ENCODE measurements at places on chromosomes 2 and 18.

DNA sequence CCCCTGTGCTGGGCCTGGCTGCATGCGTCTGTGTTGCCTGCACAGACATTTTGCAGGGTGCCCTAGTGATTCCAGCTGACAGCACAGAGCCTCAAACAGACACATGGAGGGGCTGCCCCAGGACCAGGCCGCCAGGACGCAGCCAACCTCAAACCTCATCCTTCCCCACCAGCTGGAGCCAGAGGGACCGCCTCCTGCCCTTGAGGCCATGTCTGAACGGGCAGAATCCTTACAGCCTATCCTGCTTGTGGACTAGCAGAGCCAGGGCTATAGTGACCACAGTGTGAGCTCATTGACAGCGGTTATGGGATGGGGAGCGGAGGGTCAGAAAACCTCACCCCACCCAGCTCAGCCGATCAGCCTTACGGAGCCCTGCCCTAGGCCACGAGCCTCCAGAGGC lies 22.4 kb downstream of the ODC1 start:
- no peak for DNase-seq

- DNase-seq: no peak
These were observed 129.3 kb downstream of the METTL4 start for GRCh38 chr18:2442006-2442405.

GRCh38 chr18:36504928-36505327 lies 207.4 kb downstream of the FHOD3 start:
- no peak for DNase-seq

DNA sequence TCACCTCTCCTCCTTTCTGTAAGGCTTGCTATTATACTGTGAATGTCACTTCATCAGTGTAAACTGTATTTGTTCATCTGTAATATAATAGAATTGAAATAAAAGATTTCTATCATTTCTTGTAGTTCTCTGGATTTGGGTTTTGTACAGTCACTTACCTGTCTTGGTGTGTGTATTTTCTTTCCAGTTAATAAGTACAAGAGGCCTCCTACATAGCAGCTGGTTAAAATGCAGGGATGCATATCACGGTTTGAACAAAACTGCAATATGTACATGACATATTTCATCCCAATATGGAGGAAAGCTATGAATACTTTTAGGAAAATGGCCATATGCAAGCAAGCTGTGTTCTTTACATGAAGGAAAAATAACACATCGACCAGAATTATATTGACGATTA lies 5.4 kb upstream of the STAT1 start:
- no peak for DNase-seq

- DNase-seq: no peak
These were observed 35.9 kb downstream of the MAP4K4 start for GRCh38 chr2:101733257-101733993.

GRCh38 chr2:37737507-37737906 lies 66.1 kb upstream of the CDC42EP3 start:
- no peak for DNase-seq

GRCh38 chr18:5893956-5894610 lies 1.2 kb downstream of the TMEM200C start:
- DNase-seq: no peak

DNA sequence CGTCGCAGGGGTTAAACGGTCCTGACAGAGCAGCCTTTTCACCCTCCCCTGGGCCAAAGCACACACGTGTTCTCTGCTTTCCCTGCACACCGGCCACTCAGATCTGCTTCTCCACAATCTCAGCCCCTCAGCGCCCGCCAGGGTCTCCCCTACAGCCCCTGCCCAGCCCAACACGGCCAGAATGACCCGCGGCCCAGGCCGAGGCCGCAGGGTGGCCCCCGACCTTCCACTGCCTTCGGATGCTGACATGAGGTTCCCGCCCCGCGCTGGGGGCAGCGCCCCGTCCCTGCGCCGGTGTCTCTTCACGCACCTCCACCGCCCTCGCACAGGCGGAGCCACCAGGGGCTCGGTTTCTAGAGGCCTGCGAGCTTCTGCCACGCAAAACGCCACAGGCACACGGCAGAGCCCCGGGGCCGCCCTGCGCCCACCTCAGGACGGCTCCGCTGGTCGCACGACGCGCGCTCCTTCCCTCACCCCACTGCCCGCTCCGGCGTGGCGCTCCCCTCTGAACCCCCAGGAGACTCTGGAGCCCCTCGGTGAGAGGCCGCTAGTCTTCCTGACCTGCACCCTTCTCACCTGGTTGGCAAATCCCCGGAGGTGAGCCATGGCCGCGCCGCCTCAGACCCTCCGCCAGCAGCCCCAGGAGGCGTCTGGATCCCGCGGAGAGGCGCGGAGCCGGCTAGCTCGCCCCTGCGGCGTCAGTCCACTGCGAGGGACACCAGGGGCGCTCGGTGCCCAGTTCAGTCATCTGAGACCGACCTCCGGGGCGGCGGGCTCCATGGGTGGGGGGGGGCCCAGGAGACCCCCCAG lies 749 bp downstream of the STK25 start:
- peak; percentile 5 for DNase-seq

DNA sequence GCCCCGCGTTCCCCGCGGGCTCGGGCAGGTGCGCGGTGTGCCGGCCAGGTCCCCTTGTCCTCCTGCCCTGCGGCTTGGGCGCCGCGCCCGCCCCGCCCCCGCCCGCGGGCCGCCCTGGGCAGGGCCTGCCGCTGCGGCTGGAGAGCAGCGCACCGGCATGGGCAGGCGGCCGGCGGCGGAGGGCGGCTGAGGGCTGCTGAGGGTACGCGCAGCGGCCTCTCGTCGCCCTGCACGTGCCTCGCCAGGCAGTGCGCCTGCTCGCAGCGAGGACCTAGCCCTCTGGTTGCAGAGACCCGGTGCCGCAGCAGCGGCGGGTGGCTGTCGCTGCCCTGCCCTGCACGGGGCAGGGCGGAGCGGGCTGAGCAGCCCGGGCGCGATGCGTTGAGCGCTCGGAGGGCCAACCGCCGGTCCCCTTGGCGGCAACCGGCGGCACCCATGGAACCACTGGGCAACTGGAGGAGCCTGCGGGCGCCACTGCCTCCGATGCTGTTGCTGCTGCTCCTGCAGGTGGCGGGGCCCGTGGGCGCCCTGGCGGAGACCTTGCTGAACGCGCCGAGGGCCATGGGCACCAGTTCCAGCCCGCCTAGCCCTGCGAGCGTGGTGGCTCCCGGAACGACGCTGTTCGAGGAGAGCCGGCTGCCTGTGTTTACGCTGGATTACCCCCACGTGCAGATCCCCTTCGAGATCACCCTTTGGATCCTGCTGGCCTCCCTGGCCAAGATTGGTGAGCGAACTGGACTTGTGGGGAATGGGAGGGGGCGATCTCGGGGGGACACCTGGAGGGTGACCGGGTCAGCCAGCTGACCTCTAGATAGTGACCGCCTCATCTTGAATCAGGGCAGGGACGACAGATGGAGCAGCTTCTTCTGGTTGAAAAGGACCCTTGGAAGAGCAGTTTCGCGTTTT lies at the start of gene SLC9A2:
Gene SLC9A2, plus strand, starts transcription at position 140 of the 906 bp plus-strand sequence. Its CDS starts 296 bp downstream, at position 436.
- no peak for DNase-seq

GRCh38 chr2:230205721-230206120 lies 14.1 kb downstream of the SP110 start:
- DNase-seq: no peak

GRCh38 chr2:19860022-19860421 lies 41.8 kb downstream of the TTC32 start:
- DNase-seq: no peak

DNA sequence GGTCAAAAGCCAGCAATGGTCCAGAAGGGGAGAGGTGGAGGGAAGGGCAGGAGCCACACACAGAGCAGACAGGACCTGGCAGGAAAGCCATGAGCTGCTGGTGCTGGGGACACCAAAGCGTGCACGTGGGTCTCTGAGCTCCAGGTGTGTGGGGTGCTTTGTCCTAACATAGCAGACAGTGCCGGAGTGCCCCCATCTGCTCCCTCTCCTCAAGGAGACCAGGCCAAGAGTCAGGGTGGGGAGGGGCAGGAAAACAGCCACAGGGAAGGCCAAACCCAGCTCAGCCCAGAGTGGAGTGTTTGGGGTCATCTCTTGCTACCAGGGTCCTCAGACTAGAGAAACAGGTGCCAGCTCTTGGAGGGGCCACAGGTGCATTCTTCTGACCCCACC lies 4.2 kb upstream of the GPC1 start:
- no peak for DNase-seq

DNA sequence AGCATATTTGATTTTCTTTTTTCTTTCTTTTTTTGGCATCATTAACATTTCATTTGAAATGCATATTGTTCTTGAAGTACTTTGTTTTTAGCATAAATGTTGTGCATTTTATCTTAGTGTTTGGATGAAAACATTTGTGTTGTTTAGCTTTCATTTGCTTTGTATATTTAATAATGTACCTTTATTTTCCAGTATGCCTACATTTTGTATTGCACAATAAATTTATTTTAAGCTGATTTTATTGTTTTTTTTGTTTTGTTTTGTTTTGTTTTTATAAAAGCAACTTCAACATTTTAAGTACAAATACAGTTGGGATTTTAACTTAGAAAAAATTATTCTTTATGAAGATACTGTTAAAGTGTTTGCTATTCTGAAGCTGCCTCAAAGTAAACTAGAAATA lies 54.4 kb downstream of the GLS start:
- no peak for DNase-seq

DNA sequence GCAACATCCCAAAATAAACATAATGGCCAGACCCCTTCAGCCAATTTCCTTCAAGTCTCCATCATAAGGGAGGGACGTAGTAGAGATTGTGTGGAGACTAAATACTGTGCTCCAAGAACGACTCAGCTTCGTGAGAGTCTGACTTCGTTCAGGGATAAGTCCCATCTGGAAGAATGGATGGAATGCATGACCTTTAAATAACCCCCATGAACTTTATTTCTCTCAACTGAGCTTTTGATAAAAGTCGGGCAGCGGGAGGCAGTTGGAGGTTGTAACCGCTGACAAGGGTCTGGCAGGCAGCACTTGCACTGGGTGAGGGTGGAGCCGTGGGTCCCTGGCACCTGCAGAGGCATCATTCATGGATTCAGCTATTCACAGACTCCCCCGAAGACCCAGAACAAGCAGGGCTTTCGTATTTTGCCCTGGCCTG lies 115.9 kb downstream of the ZFP36L2 start:
- DNase-seq: no peak

GRCh38 chr2:118044854-118045253 lies 31.0 kb upstream of the CCDC93 start:
- DNase-seq: no peak

DNA sequence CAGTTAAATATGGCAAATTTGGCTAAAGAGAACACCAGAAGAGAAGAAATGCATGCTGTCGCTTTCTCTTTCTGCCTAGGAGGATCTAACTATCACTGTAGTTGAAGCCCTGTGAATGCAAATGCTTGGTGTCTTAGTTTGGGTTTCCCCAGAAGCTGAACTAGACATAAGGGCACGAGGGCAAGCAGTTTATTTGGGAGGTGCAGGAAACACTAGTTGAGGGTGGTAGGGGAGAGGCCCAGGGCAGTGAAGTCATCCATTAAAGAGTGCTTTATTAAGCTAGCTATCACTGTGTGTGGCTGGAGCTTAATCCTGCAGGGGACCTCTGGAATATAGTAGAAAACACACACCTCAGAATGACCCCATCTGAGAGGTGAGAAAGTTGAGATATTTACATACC lies 639.8 kb upstream of the ZEB2 start:
- DNase-seq: no peak

DNA sequence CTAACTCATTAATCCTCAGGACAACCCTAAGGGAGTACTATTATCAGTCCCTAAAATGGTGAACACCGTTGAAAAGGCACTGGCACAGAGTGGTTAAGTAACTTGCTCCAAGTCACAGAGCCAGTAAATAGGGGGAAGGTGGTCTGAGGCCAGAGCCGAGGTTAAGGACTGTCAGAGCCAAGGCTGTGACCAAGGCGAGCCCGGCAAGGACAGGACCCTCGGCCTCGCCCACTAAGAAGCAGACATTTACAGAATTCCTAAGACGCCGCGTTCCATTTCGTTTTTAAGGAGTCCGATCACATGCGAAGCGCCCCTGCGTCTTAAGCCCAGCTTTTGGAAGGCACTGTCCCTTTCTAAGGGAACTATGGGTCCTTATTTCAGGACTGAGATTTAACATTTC lies 1.1 kb downstream of the PDIA6 start:
- DNase-seq: no peak

- no peak for DNase-seq
These were observed 392.1 kb downstream of the TDRD15 start for GRCh38 chr2:21515903-21516302.

DNA sequence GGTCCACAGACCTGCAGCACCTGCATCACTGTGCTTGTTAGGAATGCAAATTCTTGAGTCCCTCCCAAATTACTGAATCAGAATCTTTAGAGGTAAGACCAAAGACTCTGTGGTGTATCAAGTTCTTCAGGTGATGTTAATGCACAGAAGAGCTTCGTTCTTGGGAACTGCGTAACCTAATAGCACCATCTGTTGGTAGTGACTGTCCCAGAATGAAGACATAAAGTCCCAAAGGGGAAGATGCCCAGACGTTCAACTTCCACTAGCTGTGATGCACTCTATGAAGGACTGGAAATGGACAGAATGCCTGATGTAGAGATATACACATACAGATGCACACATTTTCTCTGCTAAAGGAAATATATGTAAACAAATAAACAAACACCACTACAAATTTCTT lies 576.0 kb downstream of the LRP1B start:
- no peak for DNase-seq

DNA sequence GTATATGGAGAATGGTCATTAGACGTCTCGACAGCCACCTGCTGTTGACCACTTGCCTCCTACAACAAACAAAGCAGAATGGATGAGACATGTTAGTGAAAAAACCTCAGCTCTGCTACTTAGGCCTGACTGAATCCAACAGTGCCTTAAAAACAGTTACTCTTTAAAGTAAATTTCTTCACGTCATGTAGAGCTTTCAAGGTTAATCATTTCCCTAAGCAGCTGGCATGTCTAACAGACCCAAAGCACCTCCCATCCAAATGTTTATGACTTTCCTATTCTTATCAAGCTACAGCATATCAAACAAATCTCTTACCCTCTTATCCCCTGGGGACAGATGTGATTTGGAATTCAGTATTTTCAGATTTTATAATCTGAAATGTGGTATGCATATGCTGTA lies 75.6 kb upstream of the ITGB6 start:
- DNase-seq: no peak

DNA sequence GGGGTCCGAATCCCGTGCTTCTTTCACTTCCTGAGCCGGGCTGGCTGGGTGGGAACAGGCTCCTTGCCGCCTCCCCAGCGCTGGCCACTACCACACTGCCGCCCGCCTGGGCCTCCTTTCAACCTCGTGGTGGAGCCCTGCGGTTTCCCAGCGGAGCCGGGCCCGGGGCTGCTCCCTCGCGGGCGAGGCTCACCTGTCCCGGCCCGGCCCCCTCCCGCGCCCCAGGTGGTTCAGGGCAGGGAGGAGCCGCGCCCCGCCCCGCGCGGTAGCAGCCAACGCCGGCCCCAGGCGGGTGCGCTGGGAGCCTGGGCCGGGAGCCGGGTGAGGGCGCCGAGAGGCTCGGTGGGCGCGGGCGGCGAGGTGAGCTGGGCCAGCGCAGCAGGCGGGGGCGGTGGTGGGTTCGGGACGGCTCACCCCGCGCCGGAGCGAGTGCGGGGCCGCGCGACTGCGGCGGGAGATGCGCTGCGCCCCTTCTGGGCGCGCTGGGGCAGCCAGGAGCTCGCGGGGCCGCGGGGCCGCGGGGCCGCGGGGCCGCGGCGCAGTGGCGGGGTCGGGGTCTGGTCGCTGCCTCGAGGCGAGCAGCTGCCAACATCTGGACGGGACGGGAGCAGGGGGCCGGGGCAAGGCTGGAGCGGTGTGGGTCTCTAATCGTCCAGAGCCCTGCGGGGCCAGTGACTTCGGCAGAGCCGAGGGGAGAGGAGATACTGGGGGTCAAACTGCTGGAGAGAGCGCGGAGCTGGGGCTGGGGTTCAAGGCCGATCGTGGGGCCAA lies at the start of gene LYPD6B:
Gene LYPD6B, plus strand, starts transcription at position 258 of the 771 bp plus-strand sequence. CDS start 92,250 bp downstream, outside the sequence.
- no peak for DNase-seq
